ELF-1 (cell line): ENCODE measurements at places on chromosomes 12 and 14.

GRCh38 chr12:6396031-6396430 lies 12.1 kb downstream of the LTBR start:
- DNase-seq, result no peak

GRCh38 chr14:63200035-63200740 lies 4.1 kb upstream of the RHOJ start:
- no peak for DNase-seq

DNA sequence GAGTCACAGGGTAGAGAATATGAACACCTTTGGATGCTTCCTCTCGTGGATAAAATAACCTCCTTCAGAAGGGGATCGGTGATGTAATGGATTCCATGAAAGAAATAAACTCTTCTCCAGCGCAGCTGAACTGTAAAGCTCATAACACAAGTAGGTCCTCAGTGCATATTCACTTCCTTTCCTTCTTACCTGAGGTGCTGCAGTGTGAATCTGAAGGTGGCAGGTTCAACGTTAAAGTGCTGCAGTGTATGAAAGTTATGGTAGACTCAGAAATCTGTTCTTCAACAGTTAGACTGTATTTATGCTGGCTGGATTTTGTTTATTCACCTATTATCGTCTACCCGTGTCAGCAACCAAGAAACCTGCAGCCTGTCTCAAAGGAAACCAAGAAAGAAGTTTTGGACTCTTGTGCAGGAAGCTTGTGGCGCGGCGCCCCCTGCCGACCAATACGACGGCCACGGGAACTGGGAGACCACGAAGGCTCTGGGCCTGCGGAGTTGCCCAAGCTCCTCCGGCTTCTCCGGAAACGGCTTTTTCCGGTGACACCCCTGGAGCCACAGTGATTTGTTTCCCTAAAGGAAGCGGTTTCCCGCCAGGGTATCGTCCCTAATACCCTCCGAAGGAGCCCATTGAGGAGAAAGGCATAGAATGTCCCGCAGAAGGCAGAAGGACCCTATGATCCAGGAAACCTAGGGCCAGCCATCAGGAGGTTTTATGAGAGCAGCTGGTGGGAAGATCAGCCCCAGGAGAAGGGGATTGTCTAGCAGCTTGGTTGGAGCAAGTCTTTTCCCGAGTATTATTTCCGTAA lies 17.6 kb upstream of the RNASE3 start:
- DNase-seq, result peak; percentile 94

DNA sequence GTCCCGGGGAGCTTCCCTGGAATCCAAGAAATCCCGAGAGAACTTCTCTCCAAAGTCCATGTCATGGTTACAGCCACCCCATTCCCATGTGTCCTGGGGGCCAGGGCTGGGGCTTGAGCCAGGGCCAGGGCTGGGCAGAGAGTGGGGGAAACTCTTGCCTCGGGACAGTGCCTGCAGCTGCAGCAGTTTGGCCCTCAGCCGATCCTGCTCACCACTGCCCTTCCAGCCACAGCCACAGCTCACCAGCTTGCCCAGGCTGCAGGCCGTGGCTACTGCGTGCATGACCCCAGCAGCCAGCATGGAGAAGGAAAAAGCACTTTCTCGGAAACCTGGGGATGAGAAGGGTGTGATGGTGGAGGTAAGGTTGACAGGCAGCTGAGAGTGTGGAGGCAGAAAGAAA lies 3.5 kb downstream of the WNT10B start:
- DNase-seq, result no peak

- peak; percentile 74 for DNase-seq
Measured at GRCh38 chr14:95683793-95684192, 2.4 kb upstream of the TCL1B start.

- DNase-seq, result no peak
Measured at GRCh38 chr12:28223025-28223554, 32.8 kb downstream of the CCDC91 start.
